ENCODE measurements at places on chromosomes 3 and 15. TPM values are rescaled to one million over a fixed set of nuclear protein-coding genes. Genes with fewer than 3 reads are reported as not detected.

CCR3 gene
- not detected for total RNA-seq

ZMYND10 gene
- 0.22 TPM for total RNA-seq

ARGFX gene
- total RNA-seq: not detected

STAC gene
- 0.14 TPM for total RNA-seq

MTMR10 gene
- total RNA-seq: 22.8 TPM

CDCP1 gene
- total RNA-seq: 88.0 TPM

NPAP1 gene
- not detected for total RNA-seq

NRG4 gene
- total RNA-seq: not detected

TRAK1 gene
- 43.7 TPM for total RNA-seq

CFAP20DC gene
- 2.0 TPM for total RNA-seq

SLC15A2 gene
- under 0.01 TPM for total RNA-seq

PROS1 gene
- total RNA-seq: 6.2 TPM

PTH1R gene
- not detected for total RNA-seq

IQCF5 gene
- not detected for total RNA-seq

ATP13A4 gene
- not detected for total RNA-seq

SPINK8 gene
- total RNA-seq: not detected

SERPINI2 gene
- not detected for total RNA-seq

PRTG gene
- total RNA-seq: 1.1 TPM

KBTBD13 gene
- not detected for total RNA-seq

FGF12 gene
- total RNA-seq: not detected

CRABP1 gene
- not detected for total RNA-seq

CLPX gene
- 34.5 TPM for total RNA-seq

Measured in placental pericyte (primary cell).